ENCODE measurements at places on chromosomes 7 and 10.

DNA sequence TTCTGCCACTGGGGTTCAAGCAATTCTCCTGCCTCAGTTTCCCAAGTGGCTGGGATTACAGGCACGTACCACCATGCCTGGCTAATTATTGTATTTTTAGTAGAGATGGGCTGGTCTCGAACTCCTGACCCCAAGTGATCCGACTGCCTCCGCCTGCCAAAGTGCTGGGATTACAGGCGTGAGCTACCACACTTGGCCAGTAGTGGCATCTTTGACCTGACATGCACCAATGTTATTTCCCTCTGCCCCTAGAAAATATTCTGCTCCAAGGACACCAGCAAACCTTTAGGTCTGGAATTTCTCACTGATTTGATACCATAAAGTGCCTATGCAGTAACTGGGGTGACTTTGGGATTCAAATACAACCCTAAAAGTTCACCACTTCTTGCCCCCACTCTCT lies 179.4 kb downstream of the ARID5B start:
- DNase-seq, result no peak

DNA sequence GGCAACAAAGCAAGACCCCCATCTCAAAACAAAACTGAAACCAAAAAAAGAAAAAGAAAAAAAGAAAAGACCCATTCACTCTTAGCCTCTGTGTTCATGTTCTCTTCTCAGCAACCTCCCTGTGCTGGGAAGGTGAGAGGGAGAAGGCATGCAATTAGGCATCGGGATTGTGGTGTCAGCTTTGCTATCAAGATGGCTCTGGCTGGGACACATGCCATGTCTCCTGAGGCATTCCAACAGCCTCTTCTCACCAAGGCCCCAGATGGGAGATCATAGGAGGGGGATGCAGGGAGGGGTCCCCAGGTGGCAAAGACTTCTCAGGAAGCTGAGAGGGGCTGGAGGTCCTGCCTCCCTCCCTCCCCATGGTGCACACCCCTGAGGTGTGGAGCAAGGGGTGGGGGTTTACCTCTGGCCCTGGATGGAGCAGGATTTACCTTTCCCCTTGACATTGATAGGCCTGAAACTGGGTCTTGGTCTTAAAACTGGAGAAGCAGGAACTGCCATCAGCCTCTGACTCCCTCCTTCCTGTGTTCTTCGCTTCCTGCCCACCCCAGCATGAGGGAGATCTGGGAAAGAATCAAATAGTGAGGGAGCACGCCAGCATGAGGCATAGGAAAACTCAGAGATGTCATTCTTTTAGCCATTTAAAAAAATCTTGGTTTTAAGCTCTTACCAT lies 96.2 kb upstream of the DUSP5 start:
- DNase-seq, result no peak

- no peak for DNase-seq
These were observed 127.6 kb upstream of the SLC26A5 start for GRCh38 chr7:103573479-103574058.

GRCh38 chr10:29671968-29672367 lies 37.2 kb upstream of the SVIL start:
- DNase-seq, result no peak

DNA sequence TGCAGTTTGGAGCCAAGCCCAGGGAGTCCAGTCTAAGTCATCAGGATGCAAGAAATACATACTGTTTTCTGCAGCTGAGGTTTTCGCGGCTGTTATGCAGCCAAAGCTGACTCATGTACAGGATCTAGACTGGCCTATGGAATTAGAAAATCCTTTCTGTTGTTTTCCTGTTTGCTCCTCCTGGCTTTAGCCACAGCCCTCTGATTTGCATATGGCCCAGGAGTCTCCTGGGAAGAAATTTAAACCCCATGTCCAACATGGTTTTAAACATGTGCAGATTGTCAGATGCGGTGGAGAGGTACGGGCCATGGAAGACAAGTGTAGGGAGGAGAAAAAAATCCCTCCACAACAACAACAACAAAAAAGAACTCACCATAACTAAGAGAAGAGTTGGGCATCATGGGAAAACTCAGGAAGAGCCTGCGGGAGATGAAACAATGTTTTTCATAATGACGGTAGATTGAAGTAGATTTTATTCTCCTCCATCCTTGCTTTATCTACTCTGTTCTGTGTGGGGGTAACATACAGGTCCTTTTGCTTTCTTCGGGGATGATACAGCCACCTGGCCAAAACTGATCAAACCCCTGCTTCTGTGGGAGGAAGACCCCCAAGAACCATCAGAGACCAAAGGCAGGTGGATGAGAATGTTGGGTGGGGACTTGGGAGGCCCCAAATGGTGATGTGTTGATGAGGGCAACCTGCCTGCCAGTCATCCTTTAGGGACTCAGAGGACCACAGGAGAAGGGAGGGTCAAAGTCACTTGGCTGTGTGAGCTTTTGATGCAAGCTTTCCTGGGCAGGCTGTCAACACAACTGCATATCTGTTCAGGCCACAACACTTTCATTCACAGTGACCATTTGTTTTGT lies 29.8 kb upstream of the GNA12 start:
- DNase-seq, result no peak

- DNase-seq, result no peak
These were observed 13.1 kb upstream of the KLRG2 start for GRCh38 chr7:139496528-139496927.

- no peak for DNase-seq
These were observed 23.6 kb downstream of the TMEM178B start for GRCh38 chr7:141097430-141097829.

DNA sequence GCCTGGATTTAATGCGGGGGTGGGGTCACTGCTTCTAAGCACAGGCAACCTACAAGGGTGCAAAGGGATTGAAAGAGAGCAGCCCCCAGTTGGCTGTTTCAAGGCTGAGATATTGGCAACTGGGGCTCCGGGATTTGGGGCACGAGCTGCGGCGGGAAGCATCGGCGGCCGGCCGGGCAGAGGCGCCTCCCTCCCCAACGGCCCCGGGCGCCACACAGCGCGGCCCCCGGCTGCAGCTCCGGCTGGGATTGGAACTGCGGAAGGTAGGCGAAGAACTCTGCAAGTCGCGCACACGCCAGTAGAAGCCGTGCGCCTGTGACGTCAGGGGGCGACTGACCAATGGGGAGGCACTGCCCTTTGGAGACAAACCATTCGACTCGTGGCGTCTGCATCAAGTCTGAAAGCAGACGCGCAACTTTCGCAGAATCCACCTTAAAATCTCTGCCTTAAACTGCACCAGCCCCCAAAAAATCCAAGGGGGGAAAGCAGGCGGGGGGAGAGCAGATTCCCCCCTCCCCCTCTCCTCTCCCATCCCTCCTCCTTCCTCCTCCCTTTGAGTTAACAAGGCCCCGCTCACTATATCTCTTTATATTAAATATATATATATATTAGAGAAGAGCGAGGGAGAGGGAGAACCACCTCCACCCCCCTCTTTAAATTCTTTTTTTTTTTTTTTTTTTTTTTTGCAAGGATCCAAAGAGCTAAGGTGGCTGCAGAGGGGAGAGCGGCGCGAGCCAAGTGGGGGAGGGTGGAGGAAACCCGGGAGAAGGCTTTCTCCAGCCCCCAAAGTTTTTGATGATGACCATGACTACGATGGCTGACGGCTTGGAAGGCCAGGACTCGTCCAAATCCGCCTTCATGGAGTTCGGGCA lies at the start of gene DLX6:
TSS of gene DLX6 (plus strand) at position 371 of the 872 bp plus-strand sequence. CDS start at position 796, 425 bp downstream.
- no peak for DNase-seq

- no peak for DNase-seq
These were observed 123.0 kb upstream of the SP4 start for GRCh38 chr7:21304808-21305375.

DNA sequence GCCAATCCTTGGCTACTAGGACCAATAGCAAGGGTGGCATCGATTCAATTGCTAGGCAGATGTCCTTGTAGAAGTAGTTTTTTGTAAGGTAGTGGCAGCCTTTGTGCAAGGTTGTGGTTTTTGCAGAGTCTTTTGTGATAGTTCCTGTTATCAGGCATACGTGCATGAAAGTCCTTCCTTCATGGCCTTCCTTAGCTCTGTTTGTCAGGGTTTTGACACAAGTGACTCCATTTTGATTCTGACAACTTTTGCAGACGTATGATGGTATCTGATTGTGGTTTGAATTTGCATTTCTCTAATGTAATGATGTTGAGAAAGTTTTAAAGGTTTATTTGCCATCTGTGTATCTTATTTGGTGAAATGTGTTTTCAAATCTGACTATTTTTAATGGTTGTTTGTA lies 71.8 kb upstream of the SYPL1 start:
- DNase-seq, result no peak

All from activated effector memory CD4-positive, alpha-beta T cell treated with Interleukin-2 at 50 U/mL for 16 hours (primary cell).